ENCODE measurements at places on chromosomes 1 and 21.

GRCh38 chr21:37917612-37918011, 1.4 kb upstream of the KCNJ6 start:
- DNase-seq, result no peak

DNA sequence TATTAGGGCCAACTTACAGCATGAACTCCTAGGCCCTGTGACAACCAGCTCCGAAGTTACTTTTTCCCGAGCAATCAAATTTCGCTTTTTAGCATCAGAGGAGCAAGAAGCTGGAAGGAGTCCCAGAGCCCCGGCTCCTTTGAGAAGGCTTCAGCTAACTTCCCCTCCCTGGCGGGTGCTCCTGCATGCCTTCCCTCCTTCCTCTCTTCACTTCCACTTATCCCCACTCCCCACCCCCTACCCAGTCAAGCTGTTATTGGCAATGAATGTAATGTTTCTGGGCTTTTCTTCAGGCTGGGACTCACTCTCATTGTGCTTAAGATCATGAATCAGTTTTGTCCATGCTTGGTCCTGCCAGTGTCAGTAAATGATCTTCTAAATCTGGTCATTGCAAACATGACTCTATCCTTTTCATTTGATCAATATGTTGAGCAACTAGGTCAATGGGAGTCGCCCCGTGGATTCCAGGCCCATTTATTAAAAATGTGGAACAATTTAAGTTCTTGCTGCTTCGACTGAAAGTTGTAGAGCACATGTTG, 94.5 kb upstream of the TSPAN2 start:
- DNase-seq, result no peak

- peak; percentile 20 for DNase-seq
These were observed 23.4 kb upstream of the TSPAN2 start for GRCh38 chr1:115112496-115113375.

DNA sequence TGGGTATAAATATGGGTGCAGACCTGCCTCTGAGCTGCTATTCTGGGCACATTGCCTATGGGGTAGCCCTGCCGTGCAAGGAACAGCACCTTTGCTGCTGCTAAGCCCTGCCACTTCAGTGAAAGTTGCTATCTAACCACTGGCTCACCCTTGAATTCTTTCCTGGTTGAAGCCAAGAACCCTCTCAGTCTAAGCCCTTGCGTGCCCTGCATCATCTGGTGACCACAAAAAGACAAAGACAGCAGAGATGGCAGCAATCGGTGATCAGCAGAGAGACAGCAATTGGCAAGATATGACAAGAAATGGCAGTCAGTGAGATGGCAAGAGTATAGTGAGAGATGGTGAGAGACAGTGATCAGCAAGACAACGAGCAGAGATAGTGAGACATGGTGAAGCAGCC, 418.3 kb downstream of the MATN1 start:
- DNase-seq, result no peak

DNA sequence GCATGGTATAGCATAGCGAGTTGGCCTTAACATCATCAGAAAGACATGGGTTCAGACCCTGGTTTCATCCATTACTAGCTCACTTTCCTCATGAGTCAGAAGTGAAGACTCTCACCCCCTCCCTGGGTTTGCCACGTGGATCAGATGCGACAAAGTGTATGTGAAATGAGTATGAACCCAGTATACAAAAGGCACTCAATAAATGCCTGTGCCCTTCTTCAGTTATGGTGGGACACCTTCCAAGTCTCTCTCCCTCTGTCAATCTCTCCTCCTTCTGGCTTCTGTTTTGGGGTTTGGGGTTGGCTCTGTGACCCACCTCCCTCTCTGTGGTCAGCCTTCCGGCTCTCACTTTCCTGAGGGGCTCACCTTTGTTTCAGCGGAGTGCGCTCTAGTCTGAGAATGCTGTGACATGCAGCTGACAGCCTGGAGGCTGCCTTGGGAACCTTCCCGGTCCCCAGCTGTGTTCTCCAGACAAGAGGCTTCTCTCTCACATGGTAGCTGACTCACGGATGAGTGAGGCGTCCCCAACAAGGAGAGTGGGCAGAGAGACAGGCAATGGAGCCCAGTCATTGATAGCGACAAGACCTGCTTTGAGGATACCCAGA, 155.0 kb upstream of the EDN2 start:
- peak; percentile 55 for DNase-seq

DNA sequence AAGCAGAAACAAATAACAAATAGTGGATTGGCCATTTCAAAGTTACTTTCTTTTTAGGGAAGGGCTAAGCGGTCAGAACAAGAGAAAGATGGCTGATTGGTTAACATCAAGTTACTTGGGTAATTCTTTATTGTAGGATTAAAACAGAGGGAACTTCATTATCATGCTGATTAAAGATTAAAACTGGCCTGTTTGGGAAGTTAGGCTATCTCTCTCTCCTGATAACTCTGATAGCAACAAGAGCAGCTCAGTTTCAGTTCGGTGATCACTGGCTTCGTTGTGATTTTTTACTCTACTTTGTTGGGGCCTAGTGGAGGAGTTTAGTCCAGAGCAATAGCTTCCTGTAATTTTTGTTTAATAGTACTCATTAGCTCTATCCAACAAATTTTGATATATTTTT, 20.5 kb upstream of the COP1 start:
- DNase-seq, result no peak

GRCh38 chr1:167689567-167689920, 32.2 kb upstream of the MPZL1 start:
- DNase-seq, result no peak

DNA sequence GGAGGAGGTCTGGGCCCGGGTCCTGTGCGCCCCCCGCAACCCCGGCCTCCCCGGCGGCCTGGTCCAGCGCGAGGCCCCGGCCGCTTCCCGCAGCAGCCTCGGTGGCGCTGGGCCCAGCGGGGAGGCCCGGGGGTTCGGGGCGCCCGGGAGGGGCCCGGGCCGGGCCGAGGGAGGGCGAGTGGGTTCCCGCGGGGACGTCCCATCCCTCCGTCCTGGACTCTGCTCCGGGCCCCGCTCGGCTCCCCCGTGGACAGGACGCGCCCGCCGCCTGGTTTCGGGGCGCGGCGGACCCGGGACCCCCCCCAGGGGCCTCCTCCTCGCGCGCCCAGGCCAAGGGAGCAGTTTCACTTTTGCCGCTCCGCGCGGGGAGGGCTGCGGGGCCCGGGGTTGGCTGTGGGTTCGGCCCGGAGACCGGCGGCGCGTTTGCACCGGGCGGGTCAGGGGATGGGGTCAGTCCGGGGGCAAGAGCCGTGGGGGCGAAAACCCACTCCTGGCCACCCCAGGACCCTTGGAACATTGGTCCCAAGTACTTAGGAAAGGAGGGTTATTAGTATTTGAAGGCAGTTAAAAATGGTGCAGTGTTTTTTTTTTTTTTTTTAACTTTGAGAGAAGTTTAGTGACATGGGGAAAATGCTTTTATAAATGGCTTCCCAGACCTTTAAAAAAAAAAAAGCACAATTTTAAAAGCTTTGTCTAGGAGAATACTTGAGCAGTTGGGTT, 677 bp downstream of the AGPAT3 start:
- peak; percentile 49 for DNase-seq

DNA sequence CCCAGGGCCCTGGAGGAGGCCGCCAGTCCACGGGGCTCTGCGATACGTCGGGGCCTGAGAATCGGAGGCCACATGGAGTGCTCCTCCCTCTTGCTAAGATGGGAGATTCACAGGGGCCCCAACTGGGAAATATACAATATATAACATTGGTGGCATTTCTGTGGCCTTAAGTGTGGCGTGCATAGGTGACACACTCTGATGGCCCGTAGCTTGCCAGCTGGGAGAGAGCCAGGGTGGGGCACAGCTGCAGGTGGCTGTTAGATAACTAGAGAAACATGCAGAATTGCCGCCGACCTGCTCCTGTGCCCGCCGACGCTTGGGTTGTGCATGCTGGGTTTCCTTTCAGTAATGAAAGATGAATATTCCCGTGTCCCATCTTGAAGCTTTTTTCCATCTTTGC, 30.1 kb downstream of the UMODL1 start:
- no peak for DNase-seq

GRCh38 chr1:239550178-239550577, 163.8 kb downstream of the CHRM3 start:
- DNase-seq, result no peak

DNA sequence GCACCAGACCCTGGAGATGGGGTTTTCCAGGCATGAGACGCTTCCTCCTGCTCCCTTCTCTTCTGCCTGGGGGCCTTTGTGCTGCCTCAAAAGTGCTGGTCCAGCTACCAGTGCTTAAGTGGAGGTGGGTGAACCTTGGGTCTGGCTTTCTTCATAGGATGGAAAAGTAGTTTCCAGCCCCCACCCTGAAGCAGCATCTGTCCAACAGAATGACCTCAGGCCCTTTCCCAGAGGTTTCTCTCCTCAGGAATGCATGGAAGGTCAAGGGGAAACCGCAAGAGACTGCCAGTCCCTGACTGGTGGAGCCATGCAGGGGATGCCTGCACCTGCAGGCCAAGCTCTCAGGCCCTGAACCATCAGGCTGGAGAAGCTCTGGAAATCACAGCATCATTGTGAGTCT, 63.8 kb downstream of the HMGB4 start:
- DNase-seq, result no peak

DNA sequence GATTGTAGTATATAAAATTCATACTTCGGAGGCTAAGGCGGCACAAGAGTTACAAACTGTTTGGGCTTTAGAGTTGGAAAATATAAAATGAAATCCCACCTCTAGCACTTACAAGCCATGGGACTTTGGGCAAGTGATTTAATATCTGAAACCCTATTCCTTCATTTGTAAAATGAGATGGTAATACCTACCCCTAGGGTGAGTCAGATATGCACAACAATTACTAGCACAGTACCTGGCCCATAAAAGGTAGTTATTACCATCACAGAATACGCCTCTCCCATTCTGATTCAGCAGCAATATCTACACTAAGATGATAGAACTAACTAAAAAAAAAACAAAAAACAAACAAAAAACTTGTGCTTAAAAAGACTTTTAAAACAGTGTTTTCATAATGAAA, 3.5 kb downstream of the KLHL12 start:
- no peak for DNase-seq
